ENCODE measurements at places on chromosomes 6 and 20.

GRCh38 chr6:118939683-118940082 is 4.7 kb upstream of the MCM9 start:
- DNase-seq: no peak

- DNase-seq: no peak
Measured at GRCh38 chr20:15162079-15162647, 824.8 kb upstream of the FLRT3 start.

GRCh38 chr6:91500689-91501303 is 913.9 kb upstream of the MAP3K7 start:
- no peak for DNase-seq

GRCh38 chr20:46491354-46491753 is 22.0 kb downstream of the ZNF334 start:
- DNase-seq: no peak

- peak; percentile 34 for DNase-seq
Measured at GRCh38 chr6:134584847-134585516, 267.1 kb upstream of the SGK1 start.

- DNase-seq: no peak
Measured at GRCh38 chr6:41689171-41690008, 46.0 kb downstream of the TFEB start.

GRCh38 chr20:24732599-24732998 is 216.5 kb upstream of the CST7 start:
- no peak for DNase-seq

GRCh38 chr6:106684011-106684410 is 54.6 kb downstream of the QRSL1 start:
- no peak for DNase-seq
